Right lung (tissue), 10 donors: ENCODE measurements at places on chromosomes 11 and 22. TPM values are rescaled to one million over a fixed set of nuclear protein-coding genes. Genes with fewer than 3 reads are reported as not detected.
A peak's percentile ranks its signal among the peaks of the same experiment; 100 is the strongest.

UBE2L6 gene
- polyA plus RNA-seq: 78.7 TPM

PTDSS2 gene
- polyA plus RNA-seq: 23.7 TPM

TCN2 gene
- polyA plus RNA-seq: 28.1 TPM

SLC22A6 gene
- polyA plus RNA-seq: not detected

ANGPTL5 gene
- polyA plus RNA-seq: not detected

SYT7 gene
- 6.7 TPM for polyA plus RNA-seq

- no peak for DNase-seq
These were observed 8.1 kb downstream of the BCL9L start for GRCh38 chr11:118917481-118918127.

DNA sequence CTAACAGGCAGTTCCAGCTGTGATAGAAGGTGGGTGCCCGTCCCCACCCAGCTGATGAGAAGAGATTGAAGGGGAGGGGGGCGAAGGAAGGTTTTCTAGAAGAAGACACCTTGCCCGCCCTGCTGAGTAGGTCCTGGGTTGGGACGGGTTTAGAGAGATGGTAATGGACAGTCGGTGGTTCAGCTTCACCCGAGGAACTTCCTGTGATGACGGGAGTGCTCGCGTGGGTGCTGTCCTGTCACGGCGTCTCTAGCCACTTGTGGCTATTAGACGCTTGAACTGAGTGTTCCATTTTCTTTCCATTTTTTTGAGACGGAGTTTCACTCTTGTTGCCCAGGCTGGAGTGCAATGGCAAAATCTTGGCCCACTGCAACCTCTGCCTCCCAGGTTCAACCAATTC is 27.6 kb upstream of the MGAT3 start:
- no peak for DNase-seq

DNA sequence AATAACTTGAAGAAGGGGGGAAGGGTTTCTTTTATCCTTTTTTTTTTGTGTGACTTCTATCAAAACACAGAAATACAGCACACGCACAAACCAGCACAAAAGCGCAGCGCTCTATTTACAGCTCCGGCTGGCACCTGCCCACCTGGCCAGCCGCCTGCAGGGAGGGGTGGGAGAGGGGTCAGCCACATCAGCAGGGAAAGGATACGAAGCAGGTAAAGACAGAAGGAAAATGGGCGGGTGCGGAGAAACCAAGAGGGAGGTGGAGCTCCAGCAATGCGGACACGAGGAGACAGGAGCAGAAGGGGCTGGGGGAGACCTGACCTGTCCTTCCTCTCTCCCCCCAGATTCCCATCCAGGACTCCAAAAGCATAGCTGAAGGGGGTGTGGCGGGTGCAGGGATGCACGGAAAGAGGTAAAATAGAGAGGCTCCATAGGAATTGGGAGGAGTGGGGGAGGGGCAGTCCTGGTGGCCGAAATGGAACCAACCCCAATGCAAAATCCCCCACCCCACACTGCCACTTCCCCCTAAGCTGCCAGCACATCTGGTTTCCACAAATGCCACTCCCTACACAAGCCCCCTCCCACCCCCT is 14.1 kb downstream of the CXCR5 start:
- no peak for DNase-seq

GRCh38 chr11:60887556-60887955 is 18.8 kb downstream of the PRPF19 start:
- DNase-seq: no peak

DNA sequence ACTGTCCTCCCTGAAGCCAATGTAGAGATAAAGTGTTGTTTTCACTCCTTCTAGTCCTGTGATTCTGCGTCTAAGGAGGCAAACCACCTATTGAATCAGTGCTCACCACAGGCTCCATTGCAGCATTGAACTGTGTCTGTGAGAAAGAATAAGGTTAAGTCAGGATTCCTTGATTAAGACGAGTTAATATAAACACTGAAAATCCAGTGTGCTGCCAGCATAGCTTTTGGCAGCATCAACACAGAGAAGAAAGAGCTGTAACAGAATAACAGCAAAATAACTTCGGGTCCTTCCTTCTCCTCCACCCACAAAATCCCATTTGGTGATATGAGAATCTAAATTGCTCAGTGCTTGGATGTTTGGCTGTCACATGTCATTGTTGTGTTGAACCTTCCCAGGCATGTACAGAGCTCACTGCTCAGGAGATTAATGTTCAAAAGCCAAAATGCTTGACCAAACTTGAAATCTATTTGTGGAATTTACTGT is 185.2 kb upstream of the DDI1 start:
- DNase-seq: no peak

DNA sequence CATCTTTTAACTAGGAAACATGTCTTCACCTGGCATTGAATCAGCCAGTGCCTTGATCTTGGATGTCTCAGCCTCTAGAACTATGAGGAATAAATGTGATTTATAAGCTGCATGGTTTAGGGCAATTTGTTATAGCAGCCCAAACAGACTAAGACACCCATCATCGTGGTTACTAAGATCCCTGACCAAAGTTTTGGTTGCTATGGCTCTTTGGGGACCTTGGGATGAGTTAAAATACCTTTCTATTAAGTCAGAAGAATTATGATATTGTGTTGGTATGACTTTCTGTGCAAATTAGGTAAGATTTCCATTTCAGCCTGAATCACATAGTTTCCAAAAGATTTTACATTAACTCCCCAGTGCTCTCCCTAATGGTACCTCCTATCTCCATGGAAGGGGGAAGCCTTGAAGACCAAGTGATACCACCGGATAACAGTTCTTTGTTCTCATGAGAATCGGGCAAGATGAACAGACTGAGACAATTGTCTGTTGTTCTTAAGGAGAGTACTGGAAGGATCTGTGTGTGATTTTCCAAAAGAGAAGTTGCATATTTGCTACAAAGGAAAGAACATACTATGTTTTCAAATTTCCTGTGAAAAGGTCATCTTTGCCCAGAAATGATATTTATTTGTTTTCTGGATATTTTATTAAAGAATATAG is 60.4 kb upstream of the UBASH3B start:
- DNase-seq: no peak

GRCh38 chr11:92920331-92920730 is 49.1 kb upstream of the MTNR1B start:
- no peak for DNase-seq

- no peak for DNase-seq
These were observed 20.6 kb downstream of the FLRT1 start for GRCh38 chr11:64056213-64056785.

GRCh38 chr11:14422052-14422813 is 63.2 kb upstream of the RRAS2 start:
- DNase-seq: peak; percentile 86

GRCh38 chr11:134045799-134046635 is 22.9 kb upstream of the JAM3 start:
- no peak for DNase-seq

GRCh38 chr11:29962243-29962642 is 54.6 kb downstream of the KCNA4 start:
- no peak for DNase-seq

GRCh38 chr11:85094795-85095194 is 532.3 kb downstream of the DLG2 start:
- DNase-seq: no peak

GRCh38 chr11:116932181-116932580 is 94.8 kb upstream of the APOA1 start:
- no peak for DNase-seq

GRCh38 chr22:28029956-28030355 is 110.9 kb upstream of the PITPNB start:
- DNase-seq: no peak

DNA sequence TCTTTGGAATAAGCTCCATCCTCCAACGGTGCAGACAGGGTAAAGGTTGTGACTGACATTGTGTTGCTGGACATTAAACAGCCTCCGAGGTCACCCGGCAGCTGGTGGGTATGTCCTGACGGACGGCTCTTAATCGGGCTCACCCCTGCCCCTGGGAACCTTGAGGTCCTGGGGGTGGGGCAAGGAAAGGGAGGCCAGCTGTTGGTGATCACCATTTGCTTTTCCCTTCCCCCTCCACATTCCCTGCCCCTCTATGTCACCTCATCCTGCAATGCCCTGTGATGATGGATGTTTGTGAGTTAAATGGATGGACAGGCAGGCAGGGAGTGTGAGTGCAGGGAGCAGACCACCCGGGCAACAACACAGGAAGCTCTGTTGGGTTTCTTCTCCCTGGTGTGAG is 26.3 kb downstream of the APLNR start:
- DNase-seq: no peak

- DNase-seq: no peak
These were observed 9.9 kb downstream of the NAP1L4 start for GRCh38 chr11:2982214-2982613.
